ENCODE measurements at places on chromosomes 1 and 21.

DNA sequence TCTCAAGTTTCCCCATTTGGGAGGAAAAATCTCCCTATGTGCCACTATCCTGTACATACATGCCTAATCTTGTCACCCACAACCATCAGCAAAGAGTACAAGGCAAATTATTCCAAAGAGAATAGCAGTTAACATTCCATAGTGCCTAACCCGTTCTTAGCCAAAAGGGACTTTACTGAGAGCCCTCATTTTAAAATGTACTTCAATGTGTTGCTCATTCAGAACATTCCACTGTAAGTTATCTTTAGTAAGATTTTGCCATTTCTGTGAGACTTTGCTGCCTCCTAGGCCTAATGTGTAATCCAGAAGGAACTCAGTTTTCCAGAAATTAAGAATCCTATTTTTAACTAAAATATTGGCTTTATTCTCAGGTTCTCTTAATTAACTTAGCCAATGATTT is 11.3 kb upstream of the MRPL55 start:
- no peak for DNase-seq

GRCh38 chr1:232011961-232012360 is 385.4 kb downstream of the DISC1 start:
- no peak for DNase-seq

- no peak for DNase-seq
Measured at GRCh38 chr1:116560704-116561490, 9.9 kb downstream of the CD58 start.

DNA sequence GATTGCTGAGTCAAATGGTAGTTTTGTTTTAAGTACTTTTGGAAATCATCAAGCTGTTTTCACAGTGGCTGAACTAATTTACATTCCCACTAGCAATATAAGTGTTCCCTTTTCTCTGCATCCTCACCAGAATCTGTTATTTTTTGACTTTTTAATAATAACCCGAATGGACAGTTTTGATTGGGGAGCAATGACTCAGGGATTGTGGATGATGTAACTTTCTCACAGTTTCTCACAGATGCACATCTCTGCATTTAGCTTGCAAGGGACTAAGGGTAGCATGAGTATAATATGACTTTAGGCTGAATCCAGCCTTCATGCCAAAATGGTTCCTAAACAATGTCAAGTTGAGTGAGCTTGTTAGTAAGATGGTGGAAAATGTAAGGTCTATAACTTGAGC is 90.2 kb downstream of the C4BPA start:
- no peak for DNase-seq

- DNase-seq, result no peak
Measured at GRCh38 chr1:162026881-162027280, 3.2 kb upstream of the OLFML2B start.

GRCh38 chr1:94280541-94280940 is 43.2 kb upstream of the ARHGAP29 start:
- no peak for DNase-seq

- no peak for DNase-seq
Measured at GRCh38 chr1:237884237-237884636, 6.5 kb downstream of the ZP4 start.

- DNase-seq, result no peak
Measured at GRCh38 chr1:20188455-20188817, 2.1 kb upstream of the PLA2G2C start.

Measured in activated B cell treated with CpG ODN at 0.5 μM for 24 hours (primary cell).